CD4-positive, alpha-beta T cell treated with Interleukin-4 for 1 hour (primary cell): ENCODE measurements at places on chromosomes 5 and 9.

DNA sequence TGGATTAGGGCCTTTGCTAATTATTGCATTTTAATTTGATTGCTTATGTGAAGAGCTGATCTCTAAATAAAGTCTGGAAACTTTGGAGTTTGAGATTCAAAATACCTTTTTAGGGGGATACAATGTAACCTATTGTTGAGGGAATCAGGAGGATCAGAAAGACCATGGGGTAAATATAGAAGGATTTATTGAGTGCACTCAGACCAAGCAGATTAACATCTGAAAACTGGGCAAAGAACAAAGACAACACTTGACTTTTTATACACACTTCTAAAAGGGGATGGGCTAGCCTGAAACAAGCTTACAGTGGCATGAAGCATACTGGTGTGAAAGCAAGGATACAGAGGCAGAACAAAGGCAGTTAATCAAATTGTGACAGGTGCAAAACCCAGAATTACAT lies 174.3 kb downstream of the MRPS30 start:
- no peak for DNase-seq

- DNase-seq = no peak
Observed at GRCh38 chr9:93294011-93294410, 110.1 kb downstream of the WNK2 start.

DNA sequence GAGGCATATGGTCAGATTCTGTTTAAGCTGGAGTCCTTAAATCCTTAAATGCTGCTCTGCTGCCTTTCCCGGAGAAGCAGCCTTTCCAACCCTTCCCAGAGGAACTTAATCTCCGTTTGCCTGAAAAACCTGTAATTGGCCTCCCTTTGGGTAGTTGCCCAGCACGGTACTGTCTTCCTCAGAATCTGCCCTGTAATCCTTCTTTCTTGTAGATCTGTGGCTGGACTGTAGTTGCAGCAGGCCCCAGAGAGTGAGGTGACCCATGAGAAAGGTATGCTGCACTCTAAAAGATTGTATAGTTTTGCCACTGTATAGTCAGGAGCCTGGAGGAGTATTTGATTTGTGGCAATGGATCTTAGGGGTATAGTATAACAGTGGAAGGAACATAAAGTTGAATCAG lies 11.7 kb downstream of the SPIN1 start:
- no peak for DNase-seq

GRCh38 chr9:33794560-33794959 lies 801 bp upstream of the PRSS3 start:
- DNase-seq = no peak

GRCh38 chr5:126377424-126377823 lies 45.8 kb upstream of the GRAMD2B start:
- DNase-seq = no peak

- peak; percentile 27 for DNase-seq
Observed at GRCh38 chr9:83981126-83981871, 694 bp downstream of the RMI1 start.

- no peak for DNase-seq
Observed at GRCh38 chr9:133273819-133274218, 1.2 kb downstream of the ABO start.

DNA sequence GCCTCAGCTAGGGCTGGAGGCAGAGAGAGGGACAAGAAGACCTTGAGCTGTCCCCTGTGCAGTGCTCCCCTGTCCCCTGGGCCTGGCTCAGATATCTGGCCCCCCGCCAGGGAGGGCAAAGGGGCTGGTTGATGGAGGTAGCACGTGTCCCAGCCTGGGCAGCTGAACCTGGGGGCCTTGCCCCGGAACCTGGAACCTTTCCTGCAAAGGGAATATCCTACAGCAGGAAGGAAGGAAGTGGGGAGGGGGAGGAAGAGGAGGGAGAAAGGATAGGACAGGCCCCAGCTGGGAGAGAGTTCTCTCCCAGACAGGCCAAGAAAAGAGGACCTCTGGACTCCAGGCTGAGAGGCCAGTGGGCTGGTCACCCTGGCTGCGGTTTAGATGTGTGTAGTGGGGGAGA lies 27.6 kb upstream of the PSD2 start:
- DNase-seq = no peak

DNA sequence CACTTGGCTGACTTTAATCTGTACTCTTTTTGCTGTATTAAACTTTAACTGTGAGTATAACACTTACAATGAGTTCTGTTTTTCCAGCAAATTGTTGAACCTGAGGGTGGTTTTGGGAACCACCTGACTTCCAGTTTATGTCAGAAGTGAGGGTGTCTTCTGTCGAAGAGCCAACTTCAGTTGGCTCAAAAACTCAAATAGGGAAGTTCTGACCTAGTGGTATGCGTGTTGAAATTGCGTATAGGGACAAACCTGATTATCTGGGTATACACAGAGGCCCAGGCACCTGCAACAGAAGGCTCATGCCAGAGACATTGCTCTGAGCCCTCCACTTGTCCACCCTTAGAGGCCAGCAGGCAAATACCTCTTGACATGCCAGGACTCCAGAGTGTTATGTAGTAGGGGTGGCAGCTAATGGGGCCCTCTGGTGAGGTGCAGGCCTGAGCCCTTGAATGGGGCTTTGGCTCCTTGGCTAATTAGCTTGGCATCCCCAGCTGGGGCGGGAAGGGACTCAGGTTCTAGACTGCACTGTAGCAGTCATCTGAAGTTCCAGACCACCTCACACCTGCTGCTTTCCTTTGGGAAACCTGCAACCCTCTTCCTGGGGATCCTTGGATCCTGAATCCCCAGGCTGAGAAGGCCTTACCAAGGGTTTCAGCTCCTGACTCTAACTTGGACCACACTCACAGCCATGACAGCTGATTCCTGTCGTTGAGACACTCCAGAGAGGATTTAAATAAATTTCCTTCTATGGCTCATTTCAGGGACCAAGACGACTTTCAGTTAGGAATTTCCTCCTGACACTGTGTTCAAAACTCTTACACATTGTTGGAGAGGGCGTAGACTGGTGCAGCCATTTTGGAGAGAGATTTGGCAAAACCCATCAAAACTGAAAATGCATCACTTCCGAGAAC lies 189.6 kb downstream of the HSPA4 start:
- no peak for DNase-seq

- DNase-seq = no peak
Observed at GRCh38 chr5:109155625-109156024, 254.1 kb downstream of the PJA2 start.
